NCI-H526 (cell line): ENCODE measurements at places on chromosomes 1 and 21.

DNA sequence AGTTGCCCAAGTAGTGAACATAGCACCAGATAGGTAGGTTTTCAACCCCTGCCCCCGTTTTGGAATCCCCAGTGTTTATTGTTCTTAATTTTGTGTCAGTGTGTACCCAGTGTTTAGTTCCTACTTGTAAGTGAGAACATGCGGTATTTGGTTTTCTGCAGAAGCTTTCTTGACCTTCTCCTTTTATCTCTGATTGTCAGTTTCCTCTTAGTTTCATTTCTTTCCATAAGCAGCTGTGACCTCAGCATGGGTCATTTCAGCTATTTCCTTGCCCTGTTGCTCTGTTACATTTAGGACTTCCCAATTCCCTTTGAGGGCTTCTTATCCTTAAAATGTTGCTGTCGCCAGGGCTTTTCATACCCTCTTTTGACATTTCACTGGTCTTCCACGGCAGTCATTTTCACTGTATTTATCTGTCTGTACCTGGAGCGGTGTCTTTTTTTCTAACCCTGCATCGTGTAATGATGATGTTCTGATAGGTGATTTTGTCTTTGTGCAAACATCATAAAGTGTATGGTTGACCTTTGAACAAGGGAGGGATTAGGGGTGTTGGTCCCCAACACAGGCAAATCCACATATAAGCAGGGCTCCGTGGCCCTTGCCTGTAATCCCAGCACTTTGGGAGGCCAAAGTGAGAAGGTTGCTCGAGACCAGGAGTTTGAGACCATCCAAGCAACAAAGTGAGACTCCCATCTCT lies 15.0 kb downstream of the ITSN1 start:
- DNase-seq: no peak

GRCh38 chr1:156624814-156625435 lies 5.7 kb downstream of the HAPLN2 start:
- DNase-seq: no peak

DNA sequence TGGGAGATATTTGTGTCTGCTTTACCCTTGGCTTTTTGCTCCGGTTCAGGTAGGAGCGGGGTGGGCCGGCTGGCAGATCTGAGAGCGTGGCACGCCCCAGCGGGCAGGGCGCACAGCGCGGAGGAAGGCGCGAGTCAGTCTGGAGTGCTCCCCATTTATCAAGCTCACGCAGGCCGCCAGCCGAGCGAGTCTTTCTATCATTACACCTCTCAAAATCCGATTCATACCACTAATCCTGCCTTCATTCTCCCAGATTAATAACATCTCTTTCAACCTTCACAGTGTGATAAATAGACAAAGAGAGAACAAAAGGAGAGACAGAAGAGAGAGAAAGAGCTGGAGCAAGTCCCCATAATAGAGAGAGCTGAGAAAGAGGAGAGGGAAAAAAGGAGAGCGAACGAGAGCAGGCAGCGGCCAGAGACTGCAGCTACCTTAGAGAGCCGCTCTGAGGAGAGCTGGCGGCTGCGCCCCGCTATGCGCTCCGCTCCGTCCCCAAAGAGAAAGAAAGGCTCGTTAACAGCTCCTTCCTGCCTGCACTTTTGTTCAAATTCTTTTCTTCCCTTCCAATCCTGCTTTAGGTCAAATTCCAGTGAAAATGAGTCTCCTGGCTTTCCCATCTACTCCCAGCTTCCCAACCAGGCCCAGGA lies 48.0 kb downstream of the DMAP1 start:
- no peak for DNase-seq

DNA sequence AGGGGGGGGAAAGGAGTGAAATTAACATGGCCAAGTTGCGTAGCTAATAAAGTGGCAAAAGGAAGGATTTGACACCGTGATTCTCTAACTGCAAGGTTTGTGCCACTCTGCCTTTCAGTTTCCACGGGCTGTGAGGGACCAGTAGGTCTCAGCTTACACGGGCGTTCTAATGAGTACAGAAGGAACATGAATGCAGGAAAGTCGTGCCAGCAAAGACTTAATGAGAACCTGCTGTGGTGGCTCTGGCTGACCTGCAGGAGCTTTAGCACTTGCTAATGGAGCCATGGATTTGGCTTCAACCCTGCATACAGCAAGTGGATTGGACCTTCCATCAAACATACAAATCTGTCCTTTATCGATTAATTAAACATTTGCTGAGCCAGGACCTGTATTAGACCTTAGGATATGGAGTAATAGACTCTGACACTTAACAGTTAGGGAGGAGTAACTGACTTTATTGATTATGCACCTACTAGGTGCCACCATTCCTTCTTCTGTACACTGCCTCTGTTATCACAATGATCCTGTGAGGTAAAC lies 15.1 kb upstream of the PITHD1 start:
- no peak for DNase-seq

GRCh38 chr1:13700521-13701270 lies 708 bp downstream of the PRDM2 start:
- no peak for DNase-seq
